ENCODE measurements at places on chromosomes 1 and 21. TPM values are rescaled to one million over a fixed set of nuclear protein-coding genes. Genes with fewer than 3 reads are reported as not detected.

TMEM79 gene
- total RNA-seq = 1.3 TPM

FCRL5 gene
- not detected for total RNA-seq

PRELP gene
- 1.9 TPM for total RNA-seq

KRTAP19-4 gene
- not detected for total RNA-seq

NKAIN1 gene
- not detected for total RNA-seq

ACTA1 gene
- total RNA-seq = not detected

PLK3 gene
- 43.7 TPM for total RNA-seq

LCE1B gene
- not detected for total RNA-seq

CD160 gene
- not detected for total RNA-seq

KANK4 gene
- total RNA-seq = not detected

GNAT2 gene
- total RNA-seq = 0.33 TPM

KIF17 gene
- total RNA-seq = 4.6 TPM

MPL gene
- not detected for total RNA-seq

SPOCD1 gene
- total RNA-seq = 71.4 TPM

SMAP2 gene
- 23.0 TPM for total RNA-seq

HYI gene
- 46.8 TPM for total RNA-seq

ADGRL4 gene
- 3.7 TPM for total RNA-seq

KCNJ9 gene
- not detected for total RNA-seq

ANKRD13C gene
- total RNA-seq = 22.2 TPM

RAVER2 gene
- total RNA-seq = 4.6 TPM

BARHL2 gene
- not detected for total RNA-seq

All from uterine smooth muscle cell (primary cell).